Activated CD8-positive, alpha-beta memory T cell treated with anti-CD3 and anti-CD28 coated beads, Interleukin-2, amount 50 U/mL, for 48 hours (primary cell): ENCODE measurements at places on chromosomes 4 and X.

DNA sequence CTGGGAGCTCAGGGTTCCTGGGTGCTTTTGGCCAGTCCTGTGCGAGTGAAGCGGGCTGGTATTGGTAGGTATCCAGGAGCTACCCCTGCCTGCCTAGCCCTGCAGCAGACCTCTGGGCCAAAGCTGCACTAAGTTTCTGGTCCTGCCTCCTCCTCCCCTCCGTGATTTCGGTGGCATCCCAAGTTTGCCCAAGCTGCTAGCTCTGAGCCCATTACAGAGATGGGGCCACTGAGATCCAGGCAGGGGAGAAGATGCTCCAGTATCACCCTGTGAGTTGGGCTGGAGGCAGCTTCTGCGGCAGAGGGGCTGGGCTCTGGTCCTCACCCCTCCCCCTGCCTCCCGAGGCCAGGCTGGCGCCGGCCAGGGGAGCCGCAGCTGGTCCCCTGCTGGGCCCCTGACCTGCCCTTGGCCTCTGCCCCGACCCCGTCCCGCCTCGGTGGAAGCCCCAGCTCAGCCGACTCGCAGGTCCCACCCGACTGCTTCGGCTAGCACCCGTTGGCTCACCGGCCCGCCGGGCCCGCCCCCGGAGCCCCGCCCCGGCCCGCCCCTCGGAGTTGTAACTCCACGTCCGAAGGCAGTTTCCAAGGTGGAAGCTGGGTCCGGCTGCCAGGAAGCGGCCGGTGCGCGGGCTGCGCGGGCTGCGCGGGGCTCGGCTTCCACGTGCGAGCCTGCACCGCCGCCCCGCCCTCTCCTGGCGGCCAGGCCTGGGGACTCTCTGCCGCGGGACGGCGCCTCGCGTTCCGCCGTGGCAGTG, at the start of gene DUSP9:
Gene DUSP9, plus strand, starts transcription at position 584 of the 754 bp plus-strand sequence. CDS start 751 bp downstream, outside the sequence.
- DNase-seq, result peak; percentile 52

- no peak for DNase-seq
Observed at GRCh38 chr4:38145741-38146140, 185.5 kb downstream of the PTTG2 start.

DNA sequence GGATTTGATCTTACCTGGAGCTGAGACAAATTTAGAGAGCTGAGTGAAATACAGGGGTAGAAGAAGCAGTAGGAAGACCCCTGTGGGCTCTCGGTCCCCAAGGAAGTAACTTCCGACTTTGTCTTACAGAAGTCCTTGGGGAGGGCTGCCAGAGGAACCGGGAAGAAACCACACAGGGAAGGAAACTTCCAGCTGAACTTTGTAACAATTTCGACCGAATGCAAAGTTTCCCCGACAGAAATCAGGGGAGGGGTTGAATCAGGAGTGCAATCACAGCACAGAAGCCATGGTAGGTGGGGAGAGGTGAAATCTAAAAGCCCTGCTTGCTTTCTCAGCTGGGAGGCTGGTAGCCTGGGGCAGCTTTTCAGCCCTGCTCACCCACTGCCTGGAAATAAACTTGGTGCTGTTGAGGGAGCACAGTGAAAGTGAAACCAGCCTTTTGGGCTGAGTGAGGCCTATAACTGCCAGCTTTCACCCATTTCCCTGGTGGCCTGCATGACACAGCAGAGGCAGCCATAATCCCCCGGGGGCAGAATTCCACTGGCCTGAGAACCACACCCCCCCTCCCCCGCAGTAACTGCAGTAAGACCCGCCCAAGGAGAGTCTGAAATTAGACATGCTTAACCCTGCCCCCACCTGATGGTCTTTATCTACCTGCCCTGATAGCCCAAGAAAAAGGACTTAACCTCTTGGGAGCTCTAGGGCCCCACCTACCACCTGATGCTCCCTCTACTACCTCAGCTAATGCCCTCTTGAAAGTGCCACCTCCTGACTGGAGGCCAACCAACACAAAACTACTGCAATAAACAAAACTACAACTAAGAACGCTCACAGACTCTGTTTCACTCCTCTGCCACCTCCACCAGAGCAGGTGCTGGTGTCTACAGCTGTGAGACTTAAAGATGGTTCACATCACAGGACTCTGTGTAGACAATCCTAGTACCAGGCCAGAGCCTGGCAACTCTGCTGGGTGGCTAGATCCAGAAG, 248.2 kb downstream of the PARM1 start:
- DNase-seq, result no peak

DNA sequence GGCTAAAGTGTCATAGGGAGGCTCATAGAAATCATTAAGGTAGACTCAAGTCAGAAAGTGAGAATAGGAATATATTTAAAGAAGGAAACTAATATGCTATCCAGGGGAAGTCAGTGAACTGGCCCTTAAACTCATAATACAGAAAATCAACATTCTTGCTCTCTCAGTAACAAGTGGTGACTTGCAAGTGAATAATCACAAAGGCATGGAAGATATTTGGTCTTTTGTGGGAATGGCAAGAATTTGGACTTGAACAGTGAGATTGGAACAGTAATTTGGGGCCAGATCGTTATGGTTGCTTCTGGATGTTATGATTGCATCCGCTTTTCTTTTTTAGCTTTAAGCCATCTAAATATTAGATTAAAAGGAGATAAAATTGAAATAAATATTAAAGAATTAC, 103.8 kb downstream of the TBC1D19 start:
- DNase-seq, result no peak

- DNase-seq, result no peak
Observed at GRCh38 chr4:186666750-186667149, 56.9 kb downstream of the FAT1 start.

- DNase-seq, result no peak
Observed at GRCh38 chrX:63754136-63754859, 30.7 kb downstream of the ARHGEF9 start.

GRCh38 chrX:12789976-12790375, 1.2 kb upstream of the PRPS2 start:
- DNase-seq, result no peak

GRCh38 chr4:116059361-116059760, 945.9 kb upstream of the NDST4 start:
- no peak for DNase-seq

DNA sequence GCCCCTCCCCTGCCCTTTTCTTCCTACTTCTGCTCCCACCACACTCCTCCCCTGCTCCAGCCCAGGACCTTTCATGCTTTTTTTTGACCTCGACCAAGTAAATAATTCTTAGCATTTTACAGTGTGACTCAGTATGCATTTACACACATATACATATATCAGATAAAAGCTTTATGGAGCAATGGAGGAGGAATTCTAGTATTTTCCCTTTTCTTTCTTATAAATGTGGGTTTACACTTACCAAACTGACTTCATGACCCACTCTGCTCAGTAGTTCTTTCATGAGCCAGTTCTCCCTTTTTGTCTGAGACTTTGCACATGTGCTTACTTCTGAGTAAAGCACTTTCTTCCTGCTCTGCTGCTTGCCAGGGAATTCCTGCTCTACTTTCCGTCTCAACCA, 111.8 kb upstream of the H2AZ1 start:
- no peak for DNase-seq

GRCh38 chrX:85828771-85829170, 218.6 kb downstream of the CHM start:
- no peak for DNase-seq

- DNase-seq, result no peak
Observed at GRCh38 chr4:81506731-81507130, 35.0 kb upstream of the RASGEF1B start.

DNA sequence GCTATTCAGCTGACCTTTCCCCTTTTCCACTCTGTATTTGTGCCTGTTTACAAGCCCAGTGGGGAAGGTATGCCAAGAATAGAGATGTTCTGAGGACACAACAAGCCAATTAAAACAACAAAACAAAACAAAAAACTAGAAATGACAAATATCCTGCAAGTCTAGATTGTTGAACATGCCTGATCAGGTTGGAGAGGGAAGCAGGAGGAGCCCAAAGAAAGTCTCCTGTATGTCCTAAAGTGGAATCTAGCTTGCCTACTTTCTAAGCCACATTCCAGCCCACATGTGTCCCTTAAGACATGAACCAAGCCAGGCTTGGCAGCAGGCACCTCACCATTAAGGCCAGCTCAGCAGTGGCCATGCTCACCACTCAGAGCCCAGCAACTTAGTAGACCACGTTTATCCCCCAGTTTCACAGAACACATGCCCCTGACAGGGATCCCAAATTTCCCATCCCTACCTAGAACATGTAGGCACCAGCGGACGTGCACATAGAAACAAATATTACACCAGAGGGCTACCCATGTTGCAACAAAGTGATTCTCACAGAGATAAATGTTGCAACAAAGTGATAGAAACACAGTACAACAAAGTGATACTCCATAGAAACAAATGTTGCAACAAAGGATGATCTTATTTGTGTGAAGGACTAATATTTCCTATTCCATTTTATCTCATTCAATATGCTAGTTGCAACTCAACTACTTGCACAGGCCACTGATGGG, 48.3 kb downstream of the CD99L2 start:
- no peak for DNase-seq

DNA sequence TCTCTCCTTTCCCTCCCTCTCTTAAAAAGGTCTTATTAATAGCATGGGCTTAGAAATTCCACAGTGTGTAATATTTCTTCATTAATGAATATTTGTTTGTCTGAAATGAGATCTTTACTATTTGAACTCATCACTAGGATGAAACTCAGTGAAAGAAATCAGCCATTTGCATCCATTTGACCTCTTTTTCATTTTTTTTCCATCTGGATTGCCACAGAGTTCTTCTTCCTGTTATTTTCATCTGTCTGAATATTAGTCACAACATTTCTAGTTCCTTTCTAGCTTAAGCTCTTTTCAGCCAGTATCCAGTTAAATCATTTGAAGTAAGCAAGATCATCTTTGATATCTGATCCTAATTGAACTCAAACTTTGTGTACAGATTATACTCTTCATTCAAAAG, 69.2 kb upstream of the PLS3 start:
- no peak for DNase-seq
